ENCODE measurements at places on chromosomes 16 and 17.

DNA sequence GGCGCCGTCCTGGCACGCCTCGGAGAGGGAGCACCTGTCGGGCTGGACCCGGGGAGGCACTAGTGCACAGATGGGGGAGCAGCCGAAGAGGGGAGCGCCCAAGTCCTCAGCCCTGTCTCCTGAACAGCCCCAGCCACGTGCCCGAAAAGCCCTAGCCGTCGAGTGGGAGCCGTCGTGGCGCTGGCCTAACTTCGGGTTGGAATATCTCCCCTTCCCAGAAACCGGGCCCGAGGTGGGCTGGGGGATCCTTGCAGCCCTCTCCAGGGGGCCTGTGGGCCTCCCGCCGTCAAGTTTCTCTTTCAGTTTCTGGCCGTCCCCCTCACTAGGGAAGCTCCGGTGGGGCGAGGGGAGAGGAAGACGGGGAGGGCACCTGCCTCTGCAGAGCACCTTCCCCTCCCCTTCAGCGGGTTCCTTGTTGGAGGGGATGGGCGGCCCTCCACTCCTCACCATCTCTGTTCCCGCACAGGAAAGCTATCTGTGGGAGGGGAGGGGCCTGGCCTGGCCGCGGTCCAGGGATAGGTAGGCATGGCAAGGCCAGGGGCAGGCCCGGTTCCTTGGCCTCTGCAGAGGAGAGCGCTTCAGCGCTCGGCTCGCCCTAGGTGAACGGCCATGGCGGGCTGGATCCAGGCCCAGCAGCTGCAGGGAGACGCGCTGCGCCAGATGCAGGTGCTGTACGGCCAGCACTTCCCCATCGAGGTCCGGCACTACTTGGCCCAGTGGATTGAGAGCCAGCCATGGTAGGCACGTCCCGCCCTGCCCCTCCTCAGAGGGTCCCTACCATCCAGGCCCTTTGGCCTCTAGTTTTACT is 709 bp downstream of the STAT5A start:
- no peak for DNase-seq

GRCh38 chr17:17028059-17028877 is 14.0 kb upstream of the MPRIP start:
- no peak for DNase-seq

DNA sequence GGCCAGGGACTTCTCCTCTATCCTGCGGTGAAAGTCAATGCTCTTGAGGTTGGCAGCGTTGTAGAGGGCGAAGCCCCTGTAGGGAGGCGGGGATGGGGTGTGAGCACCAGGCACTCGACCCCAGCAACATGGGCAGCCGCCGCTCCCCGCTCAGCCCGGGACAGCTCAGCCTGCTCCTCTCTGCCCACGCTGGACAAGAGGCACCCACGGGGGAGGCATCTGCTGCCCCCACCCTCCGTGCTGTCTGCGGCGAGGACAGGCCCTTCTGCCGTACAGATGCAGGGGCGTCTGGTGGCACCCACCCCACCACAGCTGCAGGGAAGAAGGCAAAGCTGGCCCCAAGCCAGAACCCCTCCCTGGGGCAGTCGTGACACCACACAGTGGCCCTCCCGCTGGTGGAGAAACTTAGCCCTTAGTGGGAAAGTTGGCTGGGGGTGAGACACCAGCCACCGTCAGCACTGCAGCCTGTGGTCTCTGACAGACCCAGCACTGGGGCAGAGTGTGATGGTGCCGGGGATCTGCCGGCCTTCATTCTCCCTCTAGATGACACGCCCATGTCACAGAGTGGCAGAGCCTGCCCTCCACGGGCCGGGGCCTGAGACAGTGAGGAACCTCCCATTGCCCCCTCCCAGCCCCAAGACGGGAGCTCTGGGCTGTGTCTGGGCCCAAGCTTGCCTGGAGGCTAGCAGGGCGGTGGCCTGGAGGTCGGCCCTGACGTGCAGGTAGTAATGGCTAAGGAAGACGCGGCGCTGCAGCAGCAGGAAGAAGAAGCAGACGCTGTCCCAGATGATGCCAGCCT is 19.5 kb downstream of the CTU2 start:
- DNase-seq: no peak

DNA sequence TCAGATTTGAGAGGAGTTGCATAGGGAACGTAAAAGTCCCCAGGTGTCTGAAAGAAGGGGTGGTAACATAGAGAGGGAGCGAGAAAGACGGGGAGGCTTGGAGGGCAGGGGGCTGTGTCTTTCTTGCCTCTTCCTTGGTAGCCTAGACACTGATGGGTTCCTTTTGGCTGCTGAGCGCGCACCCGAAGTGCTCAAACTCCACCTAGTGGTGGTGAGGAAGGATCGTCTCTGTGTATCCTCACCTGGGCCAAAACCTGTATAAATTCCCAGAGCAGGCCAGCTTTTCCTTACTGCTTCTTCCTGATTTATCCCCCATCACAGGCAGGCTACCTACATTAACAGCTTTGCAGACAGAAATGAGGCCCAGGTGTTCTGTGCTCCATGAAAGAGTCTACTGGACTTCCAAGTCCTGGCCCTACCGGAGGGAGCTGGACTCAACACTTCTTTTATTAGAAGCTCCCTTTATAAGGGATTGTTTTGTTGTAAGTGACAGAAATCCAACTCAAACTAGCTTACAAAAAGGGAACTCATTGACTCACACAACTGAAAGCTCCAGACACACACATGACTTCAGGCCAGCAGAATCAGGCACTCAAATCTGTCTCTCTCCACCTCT is 5.5 kb upstream of the SLC25A35 start:
- peak; percentile 78 for DNase-seq

DNA sequence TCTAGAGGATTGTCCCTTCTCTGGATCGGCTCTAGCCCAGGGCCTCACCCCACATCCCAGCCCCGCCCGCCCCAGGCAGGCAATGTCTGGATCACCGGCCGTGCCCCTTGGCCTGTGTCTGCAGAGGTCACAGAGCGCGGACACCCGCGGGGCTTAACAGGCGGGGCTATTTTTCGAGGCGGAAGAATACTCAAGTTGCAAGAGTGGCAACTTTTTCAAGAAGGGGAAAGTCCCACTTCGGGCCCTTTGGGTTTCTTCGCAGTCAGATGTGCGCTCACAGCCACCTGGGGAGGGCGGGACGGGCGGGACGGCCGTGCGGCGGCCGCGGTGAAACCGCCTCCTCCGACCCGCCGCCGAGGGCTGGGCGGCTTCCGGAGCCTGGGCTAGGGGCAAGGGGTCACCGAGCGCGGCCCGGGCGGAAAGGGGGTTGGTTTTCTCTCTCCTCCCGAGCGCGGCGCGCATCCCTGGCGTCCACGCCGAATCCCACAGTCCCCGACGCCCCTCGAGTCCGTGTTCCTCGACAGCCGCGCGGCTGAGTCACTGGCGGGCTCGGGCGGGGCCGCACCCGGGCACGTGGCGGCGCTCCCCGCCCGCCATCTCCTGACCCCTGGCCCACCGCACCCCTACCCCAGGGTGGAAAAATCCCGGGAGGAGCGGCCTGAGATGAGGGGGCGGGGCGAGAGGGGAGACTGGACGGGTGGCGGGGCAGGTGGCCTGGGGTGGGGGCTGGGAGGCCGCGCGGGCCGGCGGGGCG is 1.2 kb upstream of the PFN1 start:
- peak; percentile 64 for DNase-seq

- DNase-seq: no peak
Measured at GRCh38 chr16:72430121-72430520, 258.2 kb upstream of the PMFBP1 start.

DNA sequence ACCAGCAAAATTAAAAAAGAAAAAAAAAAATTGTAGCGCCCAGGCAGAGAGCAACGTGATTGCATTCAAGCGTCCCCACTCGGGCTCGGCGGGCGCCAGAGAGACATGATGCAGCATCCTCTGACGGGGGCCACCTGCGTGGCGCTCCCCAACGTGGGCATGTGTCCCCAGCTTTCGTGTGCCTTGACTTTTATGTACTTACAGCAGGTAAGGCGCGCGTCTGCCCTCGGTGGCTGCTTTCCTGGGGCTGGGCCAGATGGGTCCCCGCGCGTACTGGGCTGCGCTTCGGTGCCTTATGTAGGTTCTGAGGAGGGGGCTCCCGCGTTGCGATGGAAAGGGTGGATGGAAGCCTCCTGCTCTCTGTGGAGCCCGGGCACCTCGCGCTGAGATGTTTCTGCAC is 28.4 kb upstream of the RBFOX1 start:
- DNase-seq: no peak

GRCh38 chr16:82995286-82995923 is 368.6 kb downstream of the CDH13 start:
- DNase-seq: peak; percentile 23

GRCh38 chr17:45906927-45907622 is 12.7 kb downstream of the MAPT start:
- no peak for DNase-seq

DNA sequence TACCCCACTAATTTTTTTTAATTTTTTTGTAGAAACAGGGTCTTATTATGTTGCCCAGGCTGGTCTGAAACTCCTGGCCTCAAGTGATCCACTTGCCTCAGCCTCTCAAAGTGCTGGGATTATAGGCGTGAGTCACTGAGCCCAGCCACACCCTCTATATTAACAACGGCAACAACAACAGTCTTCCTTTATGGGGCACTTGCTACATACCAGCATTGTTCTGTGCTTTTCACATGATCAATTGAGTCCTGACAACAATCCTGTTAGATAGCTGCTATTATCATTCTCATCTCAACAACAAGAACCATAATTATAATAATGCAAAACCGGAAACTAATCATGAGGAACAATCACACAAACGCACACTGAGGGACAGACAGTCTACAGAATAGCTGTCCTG is 12.6 kb upstream of the ARL5C start:
- no peak for DNase-seq

GRCh38 chr16:68636064-68636560 is 9.0 kb upstream of the CDH3 start:
- no peak for DNase-seq

GRCh38 chr17:68627956-68628575 is 26.9 kb upstream of the FAM20A start:
- DNase-seq: no peak

- DNase-seq: no peak
Measured at GRCh38 chr16:58252716-58253115, 42.1 kb downstream of the PRSS54 start.

- no peak for DNase-seq
Measured at GRCh38 chr16:85728879-85729278, 22.0 kb downstream of the C16orf74 start.

DNA sequence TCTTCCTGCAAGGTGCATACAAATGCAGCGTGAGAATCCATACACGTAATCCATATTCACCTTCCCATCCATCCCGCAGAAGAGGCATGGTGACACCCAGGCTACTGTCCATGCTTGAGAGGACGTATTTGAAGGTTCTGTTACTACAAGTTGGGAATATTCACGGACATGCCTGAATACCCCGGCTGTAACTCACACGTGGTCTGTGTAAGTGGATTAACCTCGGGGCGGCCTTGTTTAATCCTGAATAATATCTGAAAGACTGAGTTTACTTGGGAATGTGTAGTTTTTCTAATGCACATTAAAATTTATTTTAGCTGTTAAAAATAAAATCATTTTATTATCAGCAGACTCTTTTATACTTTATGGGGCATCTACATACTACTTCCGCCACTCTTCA is 13.1 kb downstream of the CPSF4L start:
- no peak for DNase-seq

DNA sequence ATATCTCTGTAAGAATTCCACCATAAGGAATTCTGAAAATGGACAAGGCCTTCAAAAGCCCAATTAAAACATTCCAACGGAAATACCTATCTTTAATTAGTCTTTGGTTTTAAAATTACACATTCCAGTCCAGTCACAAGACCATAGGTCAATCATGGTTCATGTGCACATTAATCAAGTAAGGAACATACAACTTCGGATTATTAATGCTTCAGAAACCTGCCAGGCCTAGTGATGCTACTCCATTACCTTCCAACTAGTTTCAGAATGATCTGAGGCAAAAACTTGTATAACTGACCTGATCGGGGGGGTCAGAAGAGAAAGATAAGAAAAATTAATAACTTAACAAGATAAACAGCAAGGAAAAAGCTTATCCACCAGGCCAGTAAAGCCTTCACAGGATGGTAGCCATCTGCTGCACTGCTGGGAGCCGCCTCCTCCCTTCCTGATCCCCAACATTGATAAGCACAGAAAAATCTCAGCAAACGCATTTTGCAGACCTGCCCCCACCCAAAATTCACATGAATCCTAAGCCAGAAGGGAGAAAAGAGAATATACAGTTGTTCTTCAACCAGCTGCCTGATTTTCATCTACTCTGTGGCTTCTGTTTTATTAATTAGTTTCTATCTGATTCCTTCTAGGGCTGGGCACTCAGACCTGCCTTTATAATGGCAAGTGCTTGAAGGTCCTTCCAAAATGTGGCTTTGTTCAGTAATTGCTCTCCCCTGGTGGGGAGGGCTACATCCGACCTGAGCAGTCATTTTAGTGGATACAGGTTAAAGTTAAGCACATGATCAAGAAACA is 6.0 kb downstream of the SDR42E1 start:
- no peak for DNase-seq

- DNase-seq: peak; percentile 7
Measured at GRCh38 chr17:75980188-75981018, 1.4 kb downstream of the TEN1 start.

Data from NCI-H510A treated with DMSO at 0.1 percent for 48 hours (cell line).